ENCODE measurements at places on chromosomes 2 and 18.

DNA sequence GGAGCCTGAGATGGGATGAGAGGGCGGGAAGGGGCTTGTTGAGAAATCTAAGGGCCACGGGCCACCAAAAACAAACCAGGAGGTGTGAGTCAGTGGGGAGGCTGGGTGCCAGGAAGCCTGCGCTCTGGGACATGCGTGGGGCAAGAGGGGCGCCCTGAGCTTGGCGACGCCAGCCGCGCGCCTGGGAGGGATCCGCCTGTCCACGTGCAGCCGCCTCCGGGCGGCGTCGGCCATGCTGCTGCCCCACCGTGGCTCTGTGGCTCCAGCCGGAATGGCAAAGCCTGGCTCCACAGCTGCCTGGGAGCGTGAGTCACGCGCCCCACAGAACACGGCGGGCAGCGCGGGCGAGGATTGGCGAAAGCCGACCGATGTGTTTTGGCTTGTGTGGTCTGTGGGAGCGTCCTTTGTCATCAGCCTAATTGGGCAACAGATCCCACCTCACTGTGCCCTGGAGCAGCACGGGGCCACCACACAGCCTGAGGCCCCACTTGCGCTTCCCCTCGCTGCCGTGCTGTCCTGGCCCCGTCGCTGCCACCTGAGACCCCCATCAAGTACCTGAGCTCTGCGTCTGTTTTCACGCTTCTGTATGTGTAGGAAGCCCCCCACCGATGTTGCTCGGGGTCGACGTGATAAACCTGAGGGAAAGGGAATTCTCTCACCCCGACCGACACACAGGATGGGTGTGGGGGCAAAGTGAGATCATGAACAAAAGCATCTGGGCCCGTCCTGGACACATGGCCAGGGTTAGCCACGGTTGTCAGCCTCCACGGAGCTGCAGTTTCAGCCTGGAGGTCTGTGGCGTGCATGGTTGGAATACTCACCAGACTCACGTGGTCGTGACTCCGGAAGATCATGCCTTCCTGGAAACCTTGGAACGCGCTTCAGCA lies 80.5 kb downstream of the NFATC1 start:
- no peak for DNase-seq

DNA sequence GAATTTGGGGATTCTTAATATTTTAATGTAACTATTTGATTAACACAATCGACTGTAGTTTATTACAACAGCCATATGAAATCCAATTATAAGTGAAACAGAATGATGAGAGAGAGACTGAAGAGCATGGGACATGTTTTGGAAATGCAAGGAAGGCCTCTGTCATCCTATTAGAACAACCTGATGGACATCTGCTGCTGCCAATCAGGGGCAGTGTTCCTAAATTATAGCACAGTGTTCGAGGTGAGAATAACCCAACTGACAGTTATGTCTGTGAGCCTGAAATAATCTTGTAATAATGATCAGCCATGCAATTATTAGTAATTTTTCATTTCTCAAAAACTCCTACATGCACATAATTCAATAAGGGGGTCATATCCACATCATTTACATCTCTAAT lies 73.6 kb downstream of the CCDC141 start:
- no peak for DNase-seq

DNA sequence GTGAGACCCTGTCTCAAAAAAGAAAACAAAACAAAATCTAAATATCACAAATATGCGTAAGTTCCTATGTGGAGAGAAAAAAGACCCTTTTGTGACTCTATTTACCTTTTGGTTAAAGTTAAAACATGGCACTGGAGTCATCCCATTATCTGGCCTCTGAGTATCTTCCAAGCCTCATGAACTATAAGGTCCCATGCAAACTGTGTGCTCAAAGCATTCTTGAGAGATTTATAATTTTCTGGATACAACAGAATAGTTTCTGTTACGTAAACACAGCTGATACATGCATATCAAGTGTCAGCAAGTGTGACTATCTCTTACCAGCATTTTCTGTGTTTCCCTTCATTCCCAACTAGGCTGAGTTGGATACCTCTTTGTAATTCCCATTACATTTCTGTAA lies 8.8 kb upstream of the NOSTRIN start:
- DNase-seq, result no peak

DNA sequence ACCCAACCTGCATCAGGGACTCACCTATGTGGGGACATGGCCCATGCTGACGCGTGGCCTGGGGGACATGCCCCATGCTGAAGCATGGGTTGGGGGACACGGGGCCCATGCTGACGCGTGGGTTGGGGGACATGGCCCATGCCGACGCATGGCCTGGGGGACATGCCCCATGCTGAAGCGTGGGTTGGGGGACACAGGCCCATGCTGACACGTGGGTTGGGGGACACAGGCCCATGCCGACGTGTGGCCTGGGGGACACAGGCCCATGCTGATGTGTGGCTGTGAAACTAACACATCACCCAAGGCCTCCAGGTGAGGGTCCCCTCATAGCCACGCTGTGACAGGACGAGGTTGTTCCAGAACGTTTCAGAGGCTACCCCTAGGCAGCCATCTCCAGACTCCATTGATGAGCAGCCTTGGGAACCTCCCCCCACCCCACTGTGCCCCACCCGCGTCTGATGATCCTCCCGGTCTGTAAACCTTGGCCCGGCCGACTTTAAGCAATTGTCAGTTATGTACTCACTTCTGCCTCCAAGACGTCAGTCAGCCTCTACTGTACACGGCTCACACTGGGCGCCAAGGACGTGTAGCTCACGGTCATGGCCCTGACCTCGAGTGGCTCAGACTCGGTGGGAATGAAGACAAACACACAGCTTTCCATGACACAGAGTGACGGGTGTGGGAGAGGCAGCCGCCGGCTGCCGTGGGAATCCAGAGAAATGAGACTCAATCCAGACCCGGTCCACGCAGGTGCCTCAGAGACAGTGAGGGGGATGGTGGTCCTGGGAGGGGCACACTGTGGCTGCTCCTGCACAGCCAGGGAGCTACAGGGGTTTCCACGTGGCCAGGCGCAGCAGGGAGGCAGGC lies 50.2 kb upstream of the SLC66A3 start:
- no peak for DNase-seq

- DNase-seq, result no peak
Measured at GRCh38 chr2:235520787-235521186, 26.9 kb downstream of the AGAP1 start.

- no peak for DNase-seq
Measured at GRCh38 chr2:169185711-169186110, 116.3 kb downstream of the DHRS9 start.

GRCh38 chr2:170339322-170339721 lies 161.4 kb downstream of the MYO3B start:
- no peak for DNase-seq

GRCh38 chr2:134660626-134661402 lies 58.0 kb downstream of the TMEM163 start:
- DNase-seq, result no peak

DNA sequence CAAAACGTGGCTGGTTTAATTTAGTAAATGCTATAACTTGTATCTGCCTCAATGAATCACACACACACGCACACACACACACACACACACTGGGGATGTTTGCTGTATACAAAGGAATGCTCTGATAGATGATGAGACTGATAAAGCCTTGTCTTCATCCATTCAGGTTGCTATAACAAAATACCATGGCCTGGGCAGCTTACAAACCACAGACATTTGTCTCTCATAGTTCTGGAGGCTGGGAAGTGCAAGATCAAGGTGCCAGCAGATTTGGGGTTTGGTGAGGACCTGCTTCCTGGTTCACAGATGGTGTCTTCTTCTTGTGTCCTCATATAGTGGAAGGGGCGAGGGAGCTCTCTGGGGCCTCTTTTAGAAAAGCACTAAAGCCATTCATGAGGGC lies 149.5 kb upstream of the HDAC4 start:
- no peak for DNase-seq

GRCh38 chr2:162090109-162090508 lies 16.1 kb upstream of the DPP4 start:
- no peak for DNase-seq

DNA sequence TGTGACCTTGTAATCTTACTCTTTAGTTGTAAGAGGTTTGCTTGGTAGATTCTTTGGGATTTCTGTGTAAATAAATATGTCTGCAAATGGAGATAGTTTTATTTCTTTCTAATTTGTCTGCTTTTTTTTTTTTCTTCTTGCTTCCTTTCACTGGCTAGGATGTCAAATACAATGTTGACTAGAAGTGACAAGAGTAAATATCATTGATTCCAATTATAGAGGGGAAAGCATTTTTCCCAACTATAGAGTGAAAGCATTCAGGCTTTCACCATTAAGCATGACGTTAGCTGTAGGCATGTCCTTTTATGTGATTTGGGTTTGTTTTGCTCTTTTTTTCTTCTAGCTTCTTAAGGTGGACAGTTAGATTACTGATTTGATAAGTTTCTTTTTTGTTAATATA lies 191.5 kb downstream of the MCFD2 start:
- DNase-seq, result no peak

GRCh38 chr2:218833023-218833609 lies 1.5 kb upstream of the PRKAG3 start:
- no peak for DNase-seq

DNA sequence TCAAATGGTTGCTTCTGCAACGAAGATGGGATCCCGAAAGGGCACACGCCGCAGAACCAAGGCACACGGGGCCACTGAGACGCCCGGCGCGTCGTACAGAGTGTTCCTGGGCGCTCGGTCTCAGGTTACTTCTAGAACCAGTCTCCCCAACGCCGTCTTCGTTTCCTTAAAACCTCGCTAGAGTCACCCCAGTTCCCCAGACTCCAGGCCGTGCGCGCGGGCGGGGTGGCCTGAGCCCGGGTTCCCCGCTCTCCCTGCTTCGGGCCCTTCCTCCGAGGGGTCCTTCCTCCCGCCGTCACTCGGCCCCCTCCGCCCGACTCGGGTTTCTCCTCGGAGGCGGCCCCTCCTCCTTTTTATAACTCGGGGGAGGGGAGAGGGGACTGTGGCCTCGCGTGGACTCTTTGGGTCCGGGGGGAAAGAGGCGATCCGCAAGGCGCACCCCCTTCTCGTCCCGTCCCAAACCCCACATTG lies 774 bp upstream of the FZD7 start:
- DNase-seq, result no peak

DNA sequence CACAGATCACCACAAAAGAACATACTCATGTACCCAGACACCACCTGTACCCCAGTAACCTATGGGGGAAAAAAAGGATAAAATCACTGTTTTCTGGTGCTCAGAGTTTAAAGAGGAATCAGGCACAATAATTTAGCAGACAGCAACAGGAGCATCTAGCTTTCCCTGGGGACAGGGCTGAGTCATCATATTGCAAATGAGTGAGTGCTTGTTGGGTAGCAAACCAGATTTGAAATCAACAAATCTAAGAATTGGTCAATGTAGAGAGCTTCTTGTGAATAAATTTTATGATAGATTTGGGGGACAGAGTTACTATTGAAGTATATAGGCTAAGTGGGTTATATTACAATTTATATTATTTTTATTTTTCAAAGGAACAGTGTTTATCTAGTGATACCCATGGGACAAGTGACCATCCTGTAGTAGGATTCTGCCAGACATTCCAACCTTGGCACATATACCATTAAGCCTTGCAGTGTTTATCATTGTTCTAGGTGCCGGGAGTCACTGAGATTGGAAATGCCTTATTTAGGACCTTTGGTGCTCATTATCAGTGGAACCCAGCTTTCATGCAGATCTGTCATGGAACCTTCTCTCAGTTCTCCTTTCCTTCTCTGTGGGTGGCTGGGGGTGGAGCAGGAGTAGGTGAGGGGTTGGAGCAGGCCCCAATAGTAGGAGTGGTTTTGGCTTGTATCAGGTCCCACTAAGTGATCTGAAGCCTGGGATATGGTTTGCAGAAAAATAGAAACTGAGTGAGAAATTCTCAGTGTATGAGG lies 117.2 kb downstream of the CERS6 start:
- no peak for DNase-seq

- no peak for DNase-seq
Measured at GRCh38 chr2:53445383-53446070, 322.1 kb upstream of the CHAC2 start.

DNA sequence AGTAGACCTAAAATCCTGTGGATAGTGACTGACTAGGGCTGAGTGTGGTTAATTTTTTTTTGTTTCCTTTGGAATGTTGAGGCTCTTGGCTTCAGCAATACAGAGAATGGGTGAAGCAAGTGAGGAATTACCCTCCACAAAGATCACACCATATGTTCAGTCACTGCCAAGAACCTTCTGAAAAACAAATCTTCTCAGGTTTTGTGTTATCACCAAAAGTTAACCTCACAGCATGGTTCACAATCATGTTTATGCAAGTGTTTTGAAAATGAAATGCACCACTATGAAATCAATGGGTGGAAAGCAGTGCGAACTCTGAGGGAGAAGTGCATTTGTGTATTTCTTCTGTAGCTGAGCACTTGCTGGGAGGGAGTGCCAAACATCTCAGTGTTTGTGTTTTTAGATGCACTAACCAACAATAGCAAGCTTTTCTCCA lies 44.4 kb downstream of the SPATS2L start:
- no peak for DNase-seq

GRCh38 chr18:25739376-25739775 lies 351.0 kb downstream of the SS18 start:
- DNase-seq, result no peak

DNA sequence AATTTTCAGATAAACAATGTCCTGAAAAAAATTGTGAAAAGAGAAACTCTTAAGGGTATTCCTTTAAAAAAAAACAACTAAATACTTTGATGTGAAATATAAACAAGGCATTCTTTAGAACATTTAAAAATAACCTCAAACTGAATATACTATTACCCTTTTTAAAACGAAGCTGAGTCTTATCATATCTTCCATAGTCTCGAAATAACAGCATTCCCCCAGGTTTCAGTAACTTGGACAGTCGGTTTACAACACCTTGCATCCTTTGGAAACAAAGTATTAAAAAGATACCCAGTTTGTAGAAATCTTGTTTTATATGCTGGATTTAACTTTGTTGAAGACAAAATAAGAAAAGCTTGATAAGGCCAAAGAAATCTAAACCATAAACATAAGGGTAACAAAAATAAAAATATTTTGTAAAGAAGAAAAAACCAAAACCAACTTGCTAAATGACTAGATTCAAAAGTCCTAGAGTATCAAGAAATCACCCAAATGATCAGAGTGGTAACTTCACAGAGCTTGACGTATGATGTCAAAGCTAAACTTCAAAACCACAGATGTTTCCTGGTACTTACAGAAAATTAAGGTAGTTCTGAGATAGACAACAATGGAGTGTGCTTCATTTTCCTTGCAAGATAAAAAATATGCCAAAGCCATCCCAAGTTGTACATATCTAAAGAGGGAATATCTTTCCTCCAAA lies 107.8 kb downstream of the METTL8 start:
- no peak for DNase-seq
